Fibroblast of the conjunctiva (primary cell): ENCODE measurements at places on chromosomes 1 and 21.

- no peak for DNase-seq
Measured at GRCh38 chr1:10676963-10677362, 119.5 kb downstream of the CASZ1 start.

GRCh38 chr1:109632671-109633346 lies 13.2 kb downstream of the AMPD2 start:
- no peak for DNase-seq

DNA sequence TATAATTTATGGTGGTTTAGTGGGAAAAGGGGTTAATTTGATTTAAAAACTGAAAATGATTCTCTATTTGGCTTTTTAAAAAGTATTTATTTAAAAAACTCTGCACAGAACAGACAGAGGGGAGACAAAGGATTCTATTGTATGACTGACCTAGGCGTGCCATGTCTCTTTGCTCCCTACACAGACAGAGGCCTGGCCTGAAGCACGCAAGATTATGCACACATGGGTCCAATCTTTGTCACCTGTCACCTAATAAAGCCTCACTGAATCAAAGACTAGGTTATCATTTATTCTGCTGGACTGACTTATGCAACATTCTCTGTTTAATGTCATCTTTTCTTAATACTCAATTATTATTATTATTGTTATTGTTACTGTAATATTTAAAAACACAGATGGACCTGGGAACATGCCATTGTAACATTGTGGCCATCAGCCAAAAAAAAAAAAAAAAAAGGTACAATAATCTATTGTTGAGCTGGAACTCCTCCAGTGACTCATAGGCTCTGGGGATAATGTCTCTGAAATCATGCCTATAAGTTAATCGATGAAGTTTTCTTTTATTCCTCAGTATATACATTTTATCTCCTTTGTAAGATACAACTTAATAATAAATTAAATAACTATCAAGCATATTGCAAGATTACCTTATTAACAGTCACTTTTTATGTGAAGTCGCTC lies 112.1 kb downstream of the RUNX1 start:
- no peak for DNase-seq

GRCh38 chr1:226738421-226738994 lies 574 bp downstream of the ITPKB start:
- DNase-seq = no peak

- no peak for DNase-seq
Measured at GRCh38 chr1:156524481-156524869, 23.9 kb upstream of the MEF2D start.

DNA sequence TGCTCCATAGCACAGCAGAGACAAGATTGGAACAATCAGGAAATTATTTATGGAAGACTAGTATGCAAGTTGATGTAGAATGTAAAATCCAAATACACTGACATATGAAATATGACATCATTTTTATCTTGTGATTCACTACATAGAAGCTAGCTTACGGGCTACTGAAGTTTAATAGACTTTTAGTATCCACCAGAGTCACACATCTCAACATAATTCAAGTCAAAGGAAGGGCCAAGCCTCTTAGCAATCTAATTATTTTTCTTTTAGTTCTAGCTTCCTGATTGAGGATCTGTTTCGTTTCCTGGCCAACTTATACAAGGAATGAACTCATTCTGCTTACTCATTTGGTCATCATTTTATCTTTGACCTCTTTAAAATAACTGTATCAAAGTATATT lies 234.4 kb upstream of the CHRM3 start:
- DNase-seq = no peak

- peak; percentile 82 for DNase-seq
Measured at GRCh38 chr1:192559115-192560006, 16.2 kb upstream of the RGS1 start.

GRCh38 chr1:59485949-59486348 lies 189.1 kb downstream of the FGGY start:
- no peak for DNase-seq

DNA sequence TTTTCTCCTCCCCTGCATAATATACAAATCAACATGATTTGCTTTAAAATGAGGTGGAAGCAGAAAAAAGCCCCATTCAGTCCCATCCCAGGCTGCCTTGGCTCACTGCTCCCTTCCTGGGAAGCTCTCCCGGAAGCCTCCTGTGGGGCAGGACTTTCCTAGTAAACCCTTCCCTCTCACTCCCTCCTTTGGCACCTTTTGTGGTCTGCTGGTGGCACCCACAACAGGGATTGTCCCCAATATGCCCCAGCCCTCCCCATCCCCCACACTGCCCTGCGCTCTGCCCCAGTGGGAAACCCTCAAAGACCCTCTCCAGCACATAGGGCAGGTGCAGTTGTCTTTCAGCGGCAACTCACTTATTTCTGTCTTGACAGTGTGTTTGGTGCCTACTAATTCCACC lies 1.8 kb upstream of the TMPRSS2 start:
- no peak for DNase-seq

DNA sequence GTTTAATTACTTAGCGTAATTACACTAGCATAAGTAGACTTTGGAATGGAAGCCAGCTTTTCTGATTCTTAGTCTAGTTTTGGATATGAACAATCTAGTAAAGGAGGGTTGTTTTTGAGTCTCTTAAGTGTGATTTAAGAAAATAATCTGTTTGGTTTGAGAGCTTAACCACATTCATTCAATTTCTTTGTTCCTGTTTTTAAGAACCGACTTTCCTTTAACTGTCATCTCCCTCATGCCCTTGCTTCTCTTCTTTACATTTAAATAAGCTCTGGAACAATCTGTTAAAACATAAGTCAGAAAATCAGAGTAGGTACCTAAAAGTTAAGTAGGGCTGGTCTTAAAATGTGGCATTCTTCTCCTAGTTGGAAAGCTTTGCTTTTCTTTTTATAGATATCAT lies 27.7 kb downstream of the CDC42 start:
- no peak for DNase-seq

DNA sequence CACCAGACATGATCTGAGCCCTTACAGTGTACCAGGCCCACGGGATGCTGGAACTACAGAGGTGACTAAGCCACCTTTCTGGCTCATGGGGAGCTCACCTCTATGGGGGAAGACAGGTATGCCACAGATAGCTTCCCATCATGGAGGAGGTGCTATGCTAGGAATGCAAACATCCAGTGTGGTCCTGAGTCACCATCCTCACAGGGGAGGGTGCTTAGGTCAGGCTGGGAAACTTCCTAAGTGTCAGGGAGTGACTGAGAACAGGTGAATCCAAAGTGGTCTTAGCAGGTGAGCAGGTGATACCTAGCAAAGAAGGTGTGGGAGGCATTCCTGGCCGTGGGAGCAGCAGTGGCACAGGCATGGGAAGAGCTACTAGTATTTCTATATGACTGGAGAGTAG lies 8.6 kb upstream of the RASSF5 start:
- DNase-seq = no peak

DNA sequence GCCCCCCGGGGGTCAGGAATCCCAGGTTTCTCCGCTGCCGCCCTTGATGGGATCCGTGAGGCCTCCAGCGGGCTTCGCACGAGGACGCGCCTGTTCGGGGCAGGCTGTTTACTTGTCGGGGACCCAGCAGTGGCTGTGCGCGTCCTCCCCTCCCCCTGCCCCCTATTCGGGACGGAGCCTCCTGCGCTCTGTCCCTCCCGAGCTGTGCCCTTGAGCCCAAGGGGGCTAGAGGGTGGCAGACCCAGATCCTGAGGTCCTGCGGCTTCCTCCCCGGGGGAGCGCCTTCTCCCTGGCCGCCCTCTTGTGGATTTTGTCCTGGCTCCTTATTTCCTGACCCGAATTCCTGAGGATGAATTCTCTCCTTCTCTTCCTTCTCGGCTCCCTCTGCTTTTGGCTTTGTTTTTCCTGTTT lies 38.4 kb downstream of the PIK3CD start:
- no peak for DNase-seq

DNA sequence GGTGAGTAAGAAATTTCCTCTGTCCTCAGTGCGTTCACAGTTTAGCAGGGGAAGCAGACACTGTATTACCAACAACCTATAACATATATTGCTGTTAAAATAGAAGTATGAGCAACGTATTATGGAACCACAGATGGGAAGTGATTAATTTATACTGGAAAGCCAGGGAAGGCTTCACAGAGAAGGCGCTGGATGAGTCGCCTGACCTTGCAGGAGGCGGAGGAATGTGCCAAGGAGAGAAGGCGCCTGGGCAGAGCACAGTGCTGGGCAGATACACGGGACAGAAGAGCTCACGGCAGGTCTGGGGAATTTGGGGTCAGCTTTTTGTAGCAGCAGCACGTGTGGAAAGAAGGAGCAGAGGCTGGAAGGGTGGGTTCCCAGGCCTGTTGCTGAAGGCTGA lies 116.3 kb downstream of the DHRS3 start:
- DNase-seq = no peak

DNA sequence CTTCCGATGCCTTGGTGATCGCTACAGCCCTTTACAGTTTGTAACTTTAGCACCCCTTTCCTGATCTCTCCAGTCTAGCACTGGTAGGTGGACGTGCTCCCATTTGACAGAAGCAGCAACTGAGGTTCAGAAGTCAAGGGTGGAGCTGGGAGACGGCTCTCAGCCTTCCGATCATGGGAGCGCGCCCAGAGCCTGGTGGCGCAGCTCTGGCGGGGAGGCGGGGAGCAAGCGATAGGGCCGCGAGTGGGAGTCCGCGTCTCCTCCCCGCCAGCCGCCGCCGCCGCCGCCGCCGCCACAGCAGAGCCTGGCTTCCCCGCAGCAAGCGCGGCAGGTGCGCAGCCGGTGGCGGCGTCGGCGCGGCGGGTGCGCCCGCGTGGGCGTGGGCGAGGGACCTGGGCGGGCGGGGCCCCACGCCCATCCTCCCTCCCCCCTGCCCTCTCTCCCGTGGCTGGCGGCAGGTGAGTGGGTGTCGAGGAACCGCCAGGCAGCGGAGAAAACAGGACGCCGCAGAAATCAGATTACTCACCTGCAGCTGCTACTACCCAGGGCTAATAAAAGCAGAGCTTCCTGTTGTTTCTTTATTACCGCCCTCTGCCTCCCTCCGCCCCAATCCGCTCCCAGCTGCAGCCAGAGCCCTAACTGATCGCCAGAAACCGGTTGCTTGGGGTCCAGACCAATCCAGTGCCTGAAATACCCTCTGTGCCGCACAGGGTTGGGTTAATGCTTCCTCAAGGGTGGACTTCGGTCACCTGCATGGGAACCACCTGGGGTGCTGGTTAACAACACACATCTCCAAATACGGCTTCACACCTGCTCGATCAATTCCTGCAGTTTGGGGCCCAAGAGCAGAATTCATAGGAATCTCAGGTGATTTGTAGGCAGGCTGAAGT lies 60.2 kb upstream of the ID3 start:
- DNase-seq = no peak

GRCh38 chr21:35525443-35525842 lies 476.3 kb upstream of the RUNX1 start:
- DNase-seq = no peak

- DNase-seq = no peak
Measured at GRCh38 chr1:58064166-58064565, 482.4 kb downstream of the OMA1 start.

- DNase-seq = peak; percentile 52
Measured at GRCh38 chr1:185853739-185854138, 119.5 kb downstream of the HMCN1 start.

DNA sequence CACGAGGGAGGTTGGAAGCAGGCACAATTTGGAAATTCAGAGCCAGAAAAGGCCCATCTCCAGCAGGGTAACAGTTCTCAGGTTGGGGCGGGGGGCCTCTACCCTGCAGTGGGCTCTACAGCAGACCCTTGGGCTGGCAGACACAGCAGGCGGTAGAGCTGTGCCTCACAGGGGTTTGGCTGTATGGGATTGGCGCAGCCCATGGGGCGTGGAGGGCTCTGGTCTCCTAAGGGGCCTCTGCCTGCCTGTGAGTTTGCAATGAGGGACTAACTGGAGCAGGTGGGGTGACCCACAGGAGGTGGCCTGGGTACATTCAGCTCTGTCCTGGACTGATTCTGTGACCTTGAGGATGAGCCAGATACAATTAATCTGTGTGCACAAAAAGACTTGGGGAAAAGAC lies 124.1 kb downstream of the CAMTA1 start:
- no peak for DNase-seq

DNA sequence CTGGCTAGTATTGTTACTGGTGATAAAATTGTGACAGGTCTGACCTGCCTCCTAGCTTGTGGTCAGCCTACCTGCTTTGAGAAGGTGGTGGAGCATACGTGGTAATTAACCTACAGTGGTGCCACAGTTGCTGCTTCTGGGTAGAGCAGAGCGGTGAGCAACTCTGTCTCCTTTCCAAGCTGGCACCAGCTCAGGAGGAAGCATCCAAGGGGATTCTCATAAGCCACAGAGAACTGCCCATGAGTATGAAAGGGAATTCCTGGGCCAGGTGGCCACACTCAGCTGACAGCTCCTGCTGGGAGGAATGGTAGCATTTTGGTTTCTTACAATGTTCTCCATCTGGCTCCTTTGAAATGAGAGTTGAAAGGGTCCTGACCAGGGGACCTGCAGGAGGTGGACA lies 39.4 kb downstream of the ATP2B4 start:
- DNase-seq = no peak

DNA sequence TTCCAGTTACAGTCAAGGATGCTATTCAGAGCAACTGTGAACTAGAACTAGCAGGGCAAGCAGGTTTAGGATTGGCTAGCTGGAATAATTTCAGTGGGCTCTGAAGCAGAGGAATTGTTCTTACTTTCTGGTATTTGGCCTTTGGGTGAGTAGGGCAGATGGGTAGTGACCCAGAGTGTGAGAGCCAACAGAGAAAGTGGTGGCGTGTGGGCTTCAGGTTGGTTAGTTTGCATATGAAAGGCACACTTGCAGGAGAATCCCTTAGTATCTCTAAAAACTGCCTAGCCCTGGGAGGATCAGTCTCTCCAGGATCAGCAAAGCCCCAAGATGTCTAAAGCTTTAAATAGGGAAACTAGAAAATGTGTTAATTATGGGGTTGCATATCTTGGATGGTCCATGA lies 67.6 kb upstream of the LRRC8B start:
- no peak for DNase-seq

DNA sequence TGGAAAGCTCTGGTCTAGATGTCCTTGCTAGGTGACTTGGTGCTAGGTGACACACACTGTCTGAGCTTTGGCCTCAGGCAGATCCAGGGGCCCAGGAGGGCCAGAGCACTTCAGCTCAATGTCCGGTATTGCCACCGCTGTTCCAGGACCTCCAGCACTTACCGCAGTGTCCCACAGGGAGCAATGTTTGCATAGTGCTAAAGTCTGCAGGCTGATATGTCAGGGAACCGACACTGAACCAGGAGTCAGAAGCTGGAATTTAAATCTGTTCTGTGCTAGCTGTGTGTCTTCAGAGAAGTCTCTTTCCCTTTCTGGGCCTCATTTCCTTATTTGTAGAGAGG lies 19.3 kb downstream of the DHCR24 start:
- no peak for DNase-seq

DNA sequence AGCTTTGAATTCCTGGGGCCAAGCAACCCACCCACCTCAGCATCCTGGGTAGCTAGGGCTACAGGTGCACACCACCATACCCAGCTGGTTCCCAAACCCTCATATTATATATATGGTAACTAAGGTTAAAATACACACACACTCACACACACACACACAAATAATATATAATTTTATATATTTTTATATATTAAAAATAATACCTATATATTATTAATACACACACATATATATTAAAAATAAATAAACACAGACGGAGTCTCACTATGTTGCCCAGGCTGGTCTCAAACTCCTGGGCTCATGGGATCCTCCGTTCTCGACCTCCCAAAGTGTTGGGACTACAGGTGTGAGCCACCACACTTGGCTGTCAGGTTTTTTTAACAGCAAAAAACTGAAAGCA lies 31.9 kb downstream of the SCAF4 start:
- no peak for DNase-seq

- DNase-seq = no peak
Measured at GRCh38 chr1:196690582-196690981, 38.7 kb downstream of the CFH start.
